ENCODE measurements at places on chromosomes 12 and 14.

GRCh38 chr14:99807413-99808153 lies 14.4 kb downstream of the EML1 start:
- no peak for DNase-seq

- no peak for DNase-seq
Observed at GRCh38 chr12:116718655-116719454, 19.0 kb downstream of the SPRING1 start.

DNA sequence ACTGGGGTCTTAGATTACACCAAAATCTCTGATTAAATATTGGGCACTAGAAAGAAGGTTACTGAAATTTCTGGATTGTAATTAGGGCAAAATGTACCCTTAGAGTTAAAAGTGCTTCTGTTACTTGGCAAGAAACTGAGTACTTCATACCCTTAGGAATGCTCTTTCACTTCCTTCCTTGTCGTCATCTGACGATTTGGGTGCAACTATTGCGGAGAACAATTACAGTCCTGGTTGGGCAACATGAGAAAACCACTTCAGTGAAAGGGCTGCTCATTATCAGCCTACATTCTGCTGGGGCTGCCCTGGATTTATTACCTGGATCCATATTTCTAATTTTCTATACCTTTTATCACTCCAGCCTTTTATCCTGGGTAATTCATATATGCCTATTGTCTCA lies 348.5 kb upstream of the MDGA2 start:
- DNase-seq = no peak

DNA sequence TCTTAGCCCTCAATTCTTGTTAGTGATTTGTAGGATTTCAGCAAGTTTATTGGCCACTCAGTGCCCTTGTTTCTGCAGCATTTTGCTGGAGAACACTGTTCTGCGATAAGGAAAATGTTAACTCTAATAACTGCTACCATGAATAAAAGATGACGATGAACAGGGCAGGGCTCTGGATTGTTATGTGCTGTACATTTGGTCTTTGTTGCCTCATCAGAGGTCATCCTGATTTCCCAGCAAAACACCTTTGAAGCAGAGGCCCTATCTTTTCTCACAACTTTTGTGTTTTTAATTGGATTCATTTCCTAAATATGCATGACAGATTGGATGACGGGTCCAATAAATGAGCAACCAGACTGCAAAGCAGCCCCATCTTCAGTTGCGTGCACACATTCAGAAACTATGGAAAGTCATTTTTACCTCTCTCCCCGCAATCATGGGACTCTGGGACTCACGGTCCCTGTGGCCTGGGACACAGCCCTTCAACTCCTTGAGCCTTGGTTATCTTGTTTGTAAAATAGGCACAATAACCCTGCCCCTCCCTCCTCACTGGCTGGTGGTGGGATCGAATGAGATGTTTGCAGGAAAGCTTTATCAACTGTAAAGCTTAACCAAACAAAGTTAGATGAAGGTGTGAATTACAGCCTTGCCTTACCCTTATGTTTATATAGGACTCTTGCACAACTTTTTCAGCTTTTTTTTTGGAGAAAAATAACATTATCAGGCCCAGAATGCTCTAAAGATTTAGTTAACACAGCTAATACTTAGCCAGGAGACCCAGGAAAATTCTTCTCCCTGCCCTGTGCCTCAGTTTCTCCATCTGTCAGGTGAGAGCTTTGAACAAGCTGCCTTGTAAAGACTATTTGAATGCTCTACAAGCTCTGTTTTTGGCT lies 45.4 kb downstream of the RPH3A start:
- DNase-seq = no peak

- no peak for DNase-seq
Observed at GRCh38 chr12:118052324-118053070, 8.5 kb downstream of the WSB2 start.

GRCh38 chr12:52895726-52896189 lies 9.1 kb downstream of the KRT8 start:
- DNase-seq = no peak

- DNase-seq = no peak
Observed at GRCh38 chr14:22915886-22916521, 2.9 kb downstream of the RBM23 start.

DNA sequence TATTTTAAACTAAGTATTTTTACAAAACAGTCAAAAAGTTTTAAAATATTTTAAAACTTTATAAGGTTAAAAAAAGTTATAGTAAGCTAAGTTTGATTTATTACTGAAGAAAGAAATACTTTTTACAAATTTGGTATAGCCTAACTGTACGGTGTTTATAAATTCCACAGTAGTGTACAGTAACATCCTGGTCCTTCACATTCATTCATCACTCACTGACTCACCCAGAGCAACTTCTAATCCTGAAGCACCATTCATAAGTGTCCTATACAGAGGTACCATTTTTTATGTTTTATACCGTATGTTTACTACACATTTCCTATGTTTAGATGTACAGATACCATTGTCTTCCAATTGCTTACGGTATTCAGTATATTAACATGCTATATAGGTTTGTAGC lies 170.0 kb downstream of the KLHL28 start:
- DNase-seq = no peak

DNA sequence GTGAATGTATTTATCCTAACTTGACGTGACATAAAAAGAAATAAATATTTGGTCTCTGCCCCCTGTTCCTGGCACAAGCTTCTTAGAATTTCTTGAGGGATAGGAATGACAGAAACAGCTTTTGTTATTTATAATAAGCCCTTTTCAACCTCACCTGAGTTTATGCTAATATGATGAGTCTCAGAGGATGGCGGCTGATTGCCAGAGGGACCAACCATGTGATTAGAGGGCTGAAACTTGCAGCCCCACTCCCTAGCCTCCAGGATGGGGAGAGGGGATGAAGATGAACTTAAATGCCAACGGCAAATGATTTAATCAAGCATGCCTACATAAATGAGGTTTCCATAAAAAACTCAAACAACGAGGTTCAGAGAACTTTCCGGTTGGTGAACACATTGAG lies 42.9 kb downstream of the DNAI7 start:
- DNase-seq = no peak

GRCh38 chr12:121239351-121240061 lies 29.6 kb downstream of the P2RX4 start:
- no peak for DNase-seq

GRCh38 chr12:89346741-89347324 lies 5.5 kb downstream of the DUSP6 start:
- DNase-seq = no peak

GRCh38 chr14:93946541-93947090 lies 19.5 kb downstream of the FAM181A start:
- DNase-seq = no peak

DNA sequence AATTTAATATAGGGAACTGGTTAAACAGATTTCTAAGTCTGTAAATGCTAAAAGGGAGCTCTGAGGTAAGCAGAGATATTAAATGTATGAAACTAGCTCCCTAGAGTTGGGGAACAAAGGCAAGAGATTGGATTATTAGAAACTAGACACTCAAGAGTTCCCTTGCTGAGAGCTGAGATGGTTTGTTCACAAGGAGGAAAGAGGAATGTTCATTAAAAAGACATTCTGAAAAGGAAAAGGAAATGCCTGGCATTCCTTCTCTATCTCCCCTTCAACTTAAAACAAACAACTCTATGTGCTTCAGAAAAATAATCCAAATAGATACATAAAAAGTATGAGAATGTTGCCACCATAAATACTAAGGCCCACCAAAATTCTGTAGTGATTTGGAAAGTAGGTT lies 73.7 kb downstream of the GALNT4 start:
- no peak for DNase-seq

GRCh38 chr14:92997343-92998061 lies 74.6 kb downstream of the CHGA start:
- DNase-seq = no peak

- DNase-seq = no peak
Observed at GRCh38 chr12:12327802-12328201, 22.2 kb downstream of the MANSC1 start.

DNA sequence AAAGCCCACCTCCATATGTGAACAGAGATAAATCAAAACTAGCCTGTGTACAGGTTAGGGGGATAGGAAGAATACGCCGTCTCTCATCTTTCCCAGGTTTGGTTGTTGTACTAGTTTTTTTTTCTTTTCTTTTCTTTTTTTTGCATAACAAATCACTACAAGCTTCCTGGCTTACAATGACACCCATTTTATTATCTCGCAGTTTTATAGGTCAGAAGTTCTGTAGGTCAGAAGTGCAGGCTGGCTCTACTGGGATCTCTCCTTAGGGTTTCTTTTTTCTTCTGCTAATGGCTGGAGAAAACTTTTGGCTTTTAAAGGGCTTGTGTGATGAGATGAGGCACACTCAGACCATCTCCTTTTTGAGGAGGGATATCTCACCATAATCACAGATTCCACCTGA lies 25.7 kb upstream of the CRY1 start:
- no peak for DNase-seq

- DNase-seq = no peak
Observed at GRCh38 chr14:82046512-82047226, 513.0 kb upstream of the SEL1L start.

- DNase-seq = no peak
Observed at GRCh38 chr12:108724054-108724889, 7.0 kb downstream of the CORO1C start.

DNA sequence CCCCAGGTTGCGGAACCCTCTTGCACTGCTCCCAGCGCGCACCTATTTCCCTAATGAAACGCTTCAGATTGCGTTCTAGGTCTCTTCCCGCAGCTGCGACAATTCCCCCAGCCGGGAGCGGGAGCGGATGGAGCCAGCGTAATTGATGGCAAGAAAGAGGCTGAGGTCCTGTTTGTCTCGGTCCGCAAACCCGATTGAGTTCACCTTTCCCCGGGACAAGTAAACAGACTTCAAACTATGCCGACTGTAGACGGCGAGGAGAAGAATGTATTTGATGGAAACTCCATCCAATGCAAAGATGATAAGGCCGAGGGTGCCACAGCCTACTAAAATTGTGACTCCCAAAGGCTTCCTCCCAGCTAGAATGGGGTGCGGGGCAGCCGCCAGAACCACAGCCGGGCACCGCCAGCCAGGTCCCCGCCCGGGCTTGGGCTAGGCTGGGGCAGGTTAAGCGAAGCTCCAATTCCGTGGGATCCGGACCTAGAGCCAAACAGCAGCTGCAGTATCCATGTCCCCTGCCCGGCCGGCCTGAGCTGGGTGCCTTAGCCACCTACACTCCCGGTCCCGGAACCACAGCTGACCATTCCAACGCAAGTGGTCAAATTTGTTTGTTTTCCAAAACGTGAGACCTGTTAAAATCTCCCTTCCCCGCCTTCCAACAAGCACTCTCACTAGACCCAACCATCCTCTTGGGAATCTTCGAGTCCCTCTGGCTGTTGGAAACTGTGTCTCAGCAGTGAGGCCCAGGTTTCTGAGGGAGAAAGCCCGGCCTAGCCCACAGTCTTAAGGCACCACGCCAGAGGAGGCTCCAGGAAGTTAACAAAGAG lies 5.5 kb downstream of the NKX2-1 start:
- no peak for DNase-seq

DNA sequence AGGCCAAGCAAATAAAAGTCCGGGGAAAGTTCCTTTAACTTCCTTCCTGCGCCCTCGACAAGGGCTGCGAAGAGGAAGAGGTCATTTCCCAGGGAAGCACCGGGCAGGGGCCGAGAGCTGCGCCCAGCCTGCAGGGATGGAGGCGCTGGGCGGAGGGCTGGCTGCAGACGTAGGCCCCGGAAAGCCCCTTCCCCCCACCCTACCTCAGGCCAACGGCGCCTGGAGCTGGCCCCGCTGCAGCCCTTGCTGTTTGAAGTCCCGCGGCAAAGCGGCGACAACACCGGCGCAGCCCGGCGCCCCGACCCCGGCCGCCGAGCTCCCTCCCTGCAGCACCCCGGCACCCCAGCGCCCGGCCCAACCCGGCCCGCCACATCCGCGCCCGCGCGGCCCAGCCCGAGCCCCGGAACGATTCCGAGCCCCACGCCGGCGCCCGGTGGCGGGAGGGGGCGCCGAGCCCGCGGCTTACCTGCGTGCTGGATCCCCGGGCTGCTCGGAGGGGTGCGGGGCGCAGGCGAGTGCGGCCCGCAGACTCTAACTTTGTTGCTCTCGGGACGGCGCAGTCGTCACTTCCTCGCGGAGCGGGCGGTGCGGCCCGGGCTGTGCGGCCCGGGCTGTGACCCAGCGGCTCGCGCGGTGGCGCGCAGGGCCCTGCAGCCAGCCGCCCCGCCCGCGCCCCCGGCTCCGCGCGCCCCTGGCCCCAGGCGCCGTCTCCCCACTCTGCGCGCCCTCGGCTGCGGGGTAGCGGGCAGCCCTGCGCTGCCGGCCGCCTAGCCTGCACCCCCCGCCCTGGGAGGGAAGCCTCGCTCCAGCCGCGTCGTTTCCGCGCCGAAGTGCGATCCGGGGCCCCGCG lies 64.8 kb upstream of the PTGR2 start:
- DNase-seq = no peak

DNA sequence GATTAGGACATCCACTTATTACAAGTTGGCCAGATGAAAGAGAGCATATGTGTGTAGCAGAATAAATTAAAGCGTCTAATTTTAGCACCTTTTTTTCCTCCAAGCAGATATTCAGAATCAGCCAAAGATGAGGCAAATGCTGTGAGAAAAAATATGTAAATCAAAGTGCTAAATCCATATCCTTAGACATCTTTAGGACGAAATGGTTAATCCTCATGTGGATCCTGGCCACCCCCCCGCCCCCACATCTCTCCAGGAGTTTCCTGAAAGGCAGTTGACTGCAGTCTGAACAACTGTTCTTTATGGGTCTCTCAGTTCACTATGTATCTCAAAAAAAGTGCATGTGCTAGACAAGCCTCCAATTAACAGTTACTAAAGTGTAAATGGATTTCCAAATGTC lies 1768.1 kb upstream of the SEL1L start:
- no peak for DNase-seq

GRCh38 chr14:75222208-75222701 lies 45.8 kb upstream of the TMED10 start:
- no peak for DNase-seq

GRCh38 chr14:98229656-98230366 lies 1042.2 kb downstream of the BCL11B start:
- DNase-seq = no peak

DNA sequence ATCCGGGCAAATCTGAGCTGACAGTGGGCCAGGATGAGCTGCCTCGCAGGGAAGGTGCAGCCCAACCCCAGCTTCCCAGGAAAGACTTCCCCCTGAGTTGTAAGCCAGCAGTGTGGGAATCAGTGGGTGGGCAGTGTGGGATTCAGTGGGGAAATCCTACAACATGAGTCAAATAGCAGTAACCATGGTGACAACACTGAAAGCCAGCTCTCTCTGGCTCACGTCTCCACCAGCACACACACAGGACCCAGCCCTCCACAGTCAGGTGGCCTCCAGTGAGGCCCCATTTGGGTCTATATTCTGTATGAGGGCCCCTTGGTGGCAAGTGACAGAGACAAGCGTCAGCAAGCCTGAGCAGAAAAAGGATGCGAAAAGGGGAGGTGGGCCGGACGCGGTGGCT lies 6.0 kb upstream of the LGALS3 start:
- no peak for DNase-seq
